OCI-M1 (cell line): ENCODE measurements at places on chromosomes 13 and 19.

- no peak for DNase-seq
Observed at GRCh38 chr19:37803249-37803840, 24.0 kb upstream of the ZNF573 start.

DNA sequence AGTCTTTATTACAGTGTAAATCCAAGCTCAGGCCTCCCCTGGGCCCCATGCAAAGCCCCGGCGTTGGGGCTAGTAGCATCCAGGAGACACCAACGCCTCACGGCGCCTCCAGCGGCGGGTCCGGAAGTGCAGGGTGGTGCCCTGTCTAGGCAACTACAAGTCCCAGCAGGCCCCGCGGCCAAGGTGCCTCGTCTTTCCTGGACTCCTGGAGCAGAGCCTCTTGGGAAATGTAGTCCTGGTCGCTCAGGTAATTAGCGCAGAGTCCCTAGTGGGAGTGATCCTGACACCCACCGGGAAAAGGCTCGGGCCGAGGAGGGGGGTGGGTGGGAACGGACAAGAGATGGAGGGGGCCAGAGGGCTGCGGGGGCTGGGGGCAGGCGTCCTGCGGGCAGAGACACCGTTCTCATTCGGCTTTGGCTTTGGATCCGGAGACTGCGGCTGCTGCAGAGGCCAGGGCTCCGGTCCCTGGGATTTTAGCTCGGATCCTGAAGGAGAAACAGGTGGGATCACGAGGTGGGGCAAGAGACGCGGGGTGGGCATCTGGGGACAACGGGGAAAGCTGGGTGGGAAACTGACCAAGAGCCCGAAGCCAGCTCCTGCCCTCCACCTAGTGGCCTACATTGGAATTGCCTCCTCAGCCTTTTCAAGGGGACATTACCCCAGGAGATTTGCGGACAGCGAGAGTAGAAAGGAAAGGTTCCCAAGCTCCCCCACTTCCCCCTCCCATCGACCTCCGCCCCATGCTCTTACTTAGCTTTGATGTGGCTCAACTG, 11.4 kb downstream of the RTN2 start:
- DNase-seq: peak; percentile 98

DNA sequence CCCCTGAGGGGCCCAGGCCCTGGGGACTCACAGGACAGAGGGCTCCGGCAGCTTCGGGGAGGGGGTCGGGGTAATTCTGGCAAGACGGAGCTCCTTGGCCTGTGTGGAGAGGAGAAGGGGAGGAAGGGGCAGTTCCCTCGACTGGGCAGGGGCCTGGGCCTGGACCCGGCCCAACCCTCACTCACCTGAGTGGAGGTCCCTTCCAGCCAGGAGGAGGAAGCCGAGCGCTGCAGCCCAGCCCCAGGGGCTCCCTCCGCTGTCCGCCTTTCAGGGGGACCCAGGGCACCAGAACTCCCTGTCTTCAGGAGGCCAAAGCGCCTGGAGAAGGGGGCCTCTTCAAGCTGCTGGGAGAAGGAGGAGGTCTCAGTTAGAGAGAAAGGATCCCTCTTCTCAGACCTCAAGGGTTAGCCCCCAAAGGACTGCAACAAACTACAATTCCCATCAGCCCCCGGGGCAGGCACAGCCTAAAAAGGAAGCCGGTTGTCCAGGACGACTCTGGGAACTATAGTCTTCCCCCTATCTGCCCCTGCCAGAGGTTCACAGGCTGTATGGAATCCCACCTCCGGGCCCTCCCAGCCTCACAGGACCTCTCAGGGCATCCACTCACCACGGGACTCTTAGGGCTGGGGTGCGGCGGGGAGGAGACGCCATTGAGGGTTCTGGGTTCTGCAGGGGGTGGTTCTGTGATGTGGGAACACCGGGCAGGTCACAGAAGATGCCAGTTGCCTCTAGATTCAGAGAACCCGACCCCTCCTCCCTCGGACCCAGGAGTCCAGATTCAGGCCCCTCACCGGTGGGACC, 19.8 kb downstream of the EPS8L1 start:
- peak; percentile 32 for DNase-seq

DNA sequence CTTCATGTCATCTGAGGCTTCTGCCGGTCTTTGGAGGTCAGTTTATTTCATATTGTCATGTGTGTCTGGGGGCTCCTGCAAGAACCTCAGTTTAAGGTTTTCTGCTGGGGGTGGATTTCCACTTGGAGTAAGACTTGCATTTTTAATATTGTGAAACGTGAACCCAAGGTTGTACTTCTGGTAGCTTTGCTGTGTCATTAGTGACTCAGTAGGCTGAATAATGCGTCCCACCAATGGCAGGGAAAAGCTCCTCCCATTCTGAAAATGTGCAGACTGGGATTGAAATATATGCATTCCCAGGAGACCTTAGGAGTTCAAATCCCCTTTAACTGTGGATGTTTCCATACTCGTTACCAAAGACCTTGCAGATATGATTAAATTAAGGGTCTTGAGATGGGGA, 46.2 kb downstream of the ING1 start:
- no peak for DNase-seq

DNA sequence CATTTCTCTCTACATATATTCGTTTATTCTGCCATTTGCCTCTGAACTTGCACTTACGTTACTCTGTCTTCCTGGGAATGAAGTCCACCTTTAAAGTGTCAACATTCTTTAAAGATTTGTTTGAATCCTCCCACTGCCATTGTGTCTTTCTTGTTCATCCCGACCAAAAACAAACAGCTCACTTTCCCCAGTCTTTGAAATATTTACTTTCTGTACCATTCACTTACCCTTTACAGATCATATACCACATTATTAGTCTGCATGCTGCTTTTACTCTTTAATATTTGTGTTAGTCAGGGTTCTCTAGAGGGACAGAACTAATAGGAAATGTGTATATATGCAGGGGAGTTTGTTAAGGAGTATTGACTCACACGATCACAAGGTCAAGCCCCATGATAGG, 176.6 kb upstream of the STARD13 start:
- no peak for DNase-seq

DNA sequence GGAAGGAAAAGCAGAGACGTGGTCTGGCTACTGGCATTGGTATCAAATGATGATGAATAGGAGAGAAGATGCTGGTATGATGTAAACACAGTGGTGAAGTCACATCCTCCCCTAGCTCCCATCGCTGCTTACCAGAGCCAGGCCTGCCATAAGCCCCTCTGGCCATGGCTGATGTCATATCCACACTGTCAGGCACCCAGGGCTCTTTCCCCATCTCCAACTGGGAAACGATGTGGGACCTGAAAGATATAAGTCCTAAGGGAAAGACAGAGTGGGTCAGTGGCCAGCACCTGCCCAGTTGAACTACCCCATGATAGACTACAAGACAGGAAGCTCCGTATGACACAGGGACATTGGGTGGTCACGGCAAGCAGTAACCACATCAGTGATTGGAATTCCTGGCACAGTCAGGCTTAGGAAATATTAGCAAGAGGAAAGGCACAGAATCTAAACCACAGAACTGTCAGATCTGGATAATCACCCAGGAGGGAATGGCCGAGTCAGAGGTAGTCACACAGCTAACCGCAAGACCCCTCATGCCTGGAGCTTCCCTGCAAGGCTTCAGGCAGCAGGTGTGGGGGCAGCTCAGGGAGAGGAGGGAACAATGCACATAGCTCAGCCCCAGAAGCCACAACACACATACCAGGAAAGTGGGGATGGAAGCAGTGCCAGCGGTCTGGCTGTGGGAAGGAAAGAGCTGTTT, 3.8 kb downstream of the ZNF792 start:
- no peak for DNase-seq

GRCh38 chr19:4303819-4304537, 420 bp upstream of the FSD1 start:
- no peak for DNase-seq

- no peak for DNase-seq
Observed at GRCh38 chr13:24247016-24247415, 62.4 kb upstream of the C1QTNF9 start.

DNA sequence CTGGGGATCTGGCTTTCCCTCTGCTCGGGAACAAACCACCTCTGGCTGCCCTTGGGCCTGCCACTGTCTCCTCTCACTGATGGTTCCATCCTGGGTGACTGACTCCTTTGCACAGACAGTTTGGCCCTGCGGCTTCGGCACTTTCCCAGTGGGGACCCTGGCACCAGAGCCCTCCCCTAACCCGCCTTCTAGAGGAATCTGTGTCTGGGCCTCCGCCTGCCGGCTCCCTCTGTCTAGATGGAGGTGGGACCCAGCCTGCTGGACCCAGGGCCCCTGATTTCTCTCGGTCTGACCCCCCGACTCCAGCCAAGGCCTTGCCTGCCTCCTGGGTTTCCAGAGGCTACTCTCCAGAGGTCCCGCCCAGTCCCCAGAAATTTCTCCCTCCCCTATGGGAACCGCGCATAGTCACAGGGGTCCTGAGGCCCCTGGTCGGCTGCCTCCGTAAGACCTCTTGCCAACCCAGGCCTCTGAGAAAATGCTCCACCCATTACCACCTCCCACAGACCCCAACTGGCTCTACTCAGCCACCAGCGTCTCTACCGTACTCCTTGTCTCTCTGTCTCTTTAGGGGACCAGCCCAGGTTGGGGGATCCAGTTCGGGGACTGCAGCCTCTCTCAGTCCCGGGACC, 2.7 kb downstream of the CCDC106 start:
- no peak for DNase-seq

DNA sequence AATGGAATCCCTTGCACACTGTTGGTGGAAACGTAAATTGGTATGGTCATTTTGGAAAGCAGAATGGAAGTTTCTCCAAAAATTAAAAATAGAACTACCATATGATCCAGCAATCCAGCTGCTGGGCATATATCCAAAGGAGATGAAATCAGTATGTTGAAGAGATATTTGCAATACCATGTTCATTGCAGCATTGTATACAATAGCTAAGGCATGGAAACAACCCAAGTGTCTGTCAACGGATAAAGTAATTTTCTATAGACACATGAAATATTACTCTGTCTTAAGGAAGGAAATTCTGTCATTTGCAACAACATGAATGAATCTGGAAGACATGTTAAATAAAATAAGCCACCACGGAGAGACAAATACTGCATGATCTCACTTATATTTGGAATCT, 124.7 kb downstream of the GPC5 start:
- DNase-seq: no peak

DNA sequence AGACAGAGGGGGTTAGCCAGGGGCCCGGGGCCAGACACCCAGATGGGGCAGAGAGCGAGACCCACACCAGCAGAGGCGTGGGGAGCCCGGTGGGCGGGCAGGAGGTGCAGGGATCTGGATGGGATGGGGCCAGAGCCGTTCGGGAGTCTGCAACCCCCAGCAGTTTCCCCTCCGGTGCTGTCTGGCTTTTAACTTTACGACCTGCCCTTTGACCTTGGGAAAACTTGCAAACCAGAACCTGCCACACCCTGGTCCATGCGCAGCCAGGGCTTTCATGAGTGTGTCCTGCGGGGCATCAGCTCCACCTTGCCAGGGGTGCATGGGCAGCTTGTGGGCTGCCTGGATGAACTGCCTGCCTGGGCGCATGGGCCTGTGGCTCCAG, 9.8 kb downstream of the JOSD2 start:
- DNase-seq: no peak

- no peak for DNase-seq
Observed at GRCh38 chr13:45678282-45678681, 23.8 kb upstream of the CBY2 start.

DNA sequence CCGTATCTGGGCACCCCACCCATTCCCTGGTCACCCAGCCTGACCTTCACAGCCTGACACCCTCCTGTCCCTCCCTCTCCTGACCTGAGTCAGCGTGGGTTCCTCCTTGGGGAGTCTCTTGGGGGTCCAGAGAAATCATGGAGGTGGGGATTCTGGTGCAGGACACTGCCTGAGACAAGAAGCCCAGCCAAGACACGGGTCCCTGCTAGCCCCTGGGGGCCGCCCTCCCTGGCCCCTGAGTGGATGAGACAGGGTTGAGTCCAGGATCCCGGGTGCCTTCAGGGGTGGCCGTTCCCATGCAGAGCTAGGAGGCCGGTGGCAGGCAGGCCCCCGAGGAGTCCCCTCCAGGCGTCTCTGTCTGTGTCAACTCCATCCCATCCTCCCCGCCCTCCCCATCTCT, 1.6 kb downstream of the MAP2K7 start:
- no peak for DNase-seq

GRCh38 chr13:46142776-46143175, 37.9 kb upstream of the CPB2 start:
- DNase-seq: no peak

GRCh38 chr13:27034678-27035111, 136.9 kb downstream of the USP12 start:
- DNase-seq: no peak

- DNase-seq: no peak
Observed at GRCh38 chr19:3712663-3713611, 4.8 kb downstream of the TJP3 start.

GRCh38 chr13:43939086-43939485, 59.4 kb downstream of the LACC1 start:
- DNase-seq: no peak

- DNase-seq: peak; percentile 40
Observed at GRCh38 chr13:105878119-105878700, 657.3 kb downstream of the EFNB2 start.

DNA sequence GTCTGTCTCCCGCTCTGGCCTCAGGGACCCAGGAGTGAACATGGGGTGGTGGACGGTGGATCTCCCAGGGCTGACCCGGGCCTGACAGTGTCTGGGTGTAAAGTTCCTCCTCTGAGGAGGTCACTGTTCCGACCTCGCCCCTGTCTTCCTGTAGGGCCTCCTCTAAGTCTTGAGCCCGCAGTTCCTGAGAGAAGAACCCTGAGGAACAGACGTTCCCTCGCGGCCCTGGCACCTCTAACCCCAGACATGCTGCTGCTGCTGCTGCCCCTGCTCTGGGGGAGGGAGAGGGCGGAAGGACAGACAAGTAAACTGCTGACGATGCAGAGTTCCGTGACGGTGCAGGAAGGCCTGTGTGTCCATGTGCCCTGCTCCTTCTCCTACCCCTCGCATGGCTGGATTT, at the start of gene SIGLEC9:
TSS of gene SIGLEC9 (plus strand) at position 178 of the 400 bp plus-strand sequence. CDS start at position 247, 69 bp downstream.
- DNase-seq: no peak

GRCh38 chr19:16325641-16326400, 1.2 kb downstream of the KLF2 start:
- DNase-seq: no peak

DNA sequence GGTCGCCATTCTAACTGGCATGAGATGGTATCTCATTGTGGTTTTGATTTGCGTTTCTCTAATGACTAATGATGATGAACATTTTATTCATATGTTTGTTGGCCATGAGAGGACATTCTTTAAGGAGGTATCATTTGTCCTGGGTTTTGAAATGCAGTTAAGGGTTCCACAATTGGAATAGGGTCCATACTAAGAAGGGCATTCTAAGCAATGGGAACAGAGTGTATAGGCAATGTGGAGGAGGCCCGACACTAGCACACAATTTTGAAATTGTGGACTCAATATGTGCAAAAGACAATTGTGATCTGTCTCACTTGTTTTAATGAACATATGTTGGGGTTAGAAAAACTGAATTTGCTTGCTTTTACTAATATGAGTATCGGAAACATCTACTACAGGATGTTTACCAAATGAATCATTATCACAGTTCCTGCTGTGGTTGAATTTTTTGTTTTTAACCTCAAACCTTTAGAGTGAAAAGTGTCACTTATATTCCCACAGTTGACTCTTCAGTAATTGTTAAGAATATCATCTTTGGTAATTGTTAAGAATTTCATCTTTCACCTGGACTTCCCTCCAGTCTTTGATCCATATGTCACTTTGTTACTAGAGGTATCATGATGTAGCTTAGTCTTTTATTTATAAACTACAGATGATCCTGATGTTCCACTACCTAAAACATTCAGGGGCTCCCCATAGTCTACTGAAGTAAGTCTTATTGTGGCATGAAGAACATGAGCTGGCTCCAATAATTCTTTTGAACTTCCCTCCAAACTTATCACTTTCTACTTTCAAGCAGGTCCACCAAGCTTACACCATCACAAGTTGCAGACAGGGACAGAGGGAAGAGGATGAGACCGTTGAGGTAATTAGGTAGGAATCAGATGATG, 109.7 kb upstream of the KLF12 start:
- no peak for DNase-seq

- DNase-seq: peak; percentile 82
Observed at GRCh38 chr13:71867131-71867814, at the start of gene DACH1. Gene DACH1 (minus strand): TSS chr13:71867204.
